ENCODE measurements at places on chromosomes 2 and 18.
A peak's percentile ranks its signal among the peaks of the same experiment; 100 is the strongest.

DNA sequence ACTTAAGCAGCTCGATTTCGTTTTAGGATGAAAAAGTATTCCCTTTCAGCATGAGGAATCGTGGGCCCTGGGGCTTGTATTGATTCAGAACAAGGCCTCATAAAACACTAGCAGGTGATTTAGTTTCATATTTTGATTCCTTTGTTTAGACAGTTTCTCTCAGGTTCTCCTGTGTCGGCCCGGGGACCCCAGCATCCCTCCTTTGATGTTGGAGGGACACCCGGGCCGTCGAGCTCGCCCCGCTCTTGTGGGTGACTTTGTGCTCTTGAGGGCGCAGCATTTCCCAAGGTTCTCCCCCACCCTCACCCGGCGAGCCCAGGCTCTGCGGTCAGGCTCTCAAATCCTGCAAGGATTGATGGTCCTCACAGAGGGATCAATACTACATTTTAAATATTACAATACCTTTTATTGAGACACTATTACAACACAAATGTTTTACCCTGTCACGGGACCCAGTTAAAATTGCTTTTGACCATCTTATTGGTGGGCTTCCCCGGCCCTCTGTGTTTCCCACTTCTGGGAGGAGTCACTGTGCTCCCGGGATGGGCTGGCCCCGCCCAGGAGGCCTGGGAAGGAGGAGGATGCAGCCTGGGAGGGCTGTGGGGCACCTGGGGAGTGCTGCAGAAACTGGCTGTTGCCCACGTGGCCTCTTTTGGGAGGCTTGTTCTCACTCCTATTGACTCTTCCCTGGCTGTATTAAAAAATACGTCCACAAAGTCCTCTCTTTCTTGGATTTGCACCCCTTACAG, 222.6 kb downstream of the INSIG2 start:
- DNase-seq, result no peak

GRCh38 chr2:197284956-197285355, 25.6 kb downstream of the ANKRD44 start:
- no peak for DNase-seq

- no peak for DNase-seq
These were observed 60.6 kb upstream of the CYP26B1 start for GRCh38 chr2:72208225-72208624.

- no peak for DNase-seq
These were observed 483.0 kb upstream of the ID2 start for GRCh38 chr2:8198766-8199382.

DNA sequence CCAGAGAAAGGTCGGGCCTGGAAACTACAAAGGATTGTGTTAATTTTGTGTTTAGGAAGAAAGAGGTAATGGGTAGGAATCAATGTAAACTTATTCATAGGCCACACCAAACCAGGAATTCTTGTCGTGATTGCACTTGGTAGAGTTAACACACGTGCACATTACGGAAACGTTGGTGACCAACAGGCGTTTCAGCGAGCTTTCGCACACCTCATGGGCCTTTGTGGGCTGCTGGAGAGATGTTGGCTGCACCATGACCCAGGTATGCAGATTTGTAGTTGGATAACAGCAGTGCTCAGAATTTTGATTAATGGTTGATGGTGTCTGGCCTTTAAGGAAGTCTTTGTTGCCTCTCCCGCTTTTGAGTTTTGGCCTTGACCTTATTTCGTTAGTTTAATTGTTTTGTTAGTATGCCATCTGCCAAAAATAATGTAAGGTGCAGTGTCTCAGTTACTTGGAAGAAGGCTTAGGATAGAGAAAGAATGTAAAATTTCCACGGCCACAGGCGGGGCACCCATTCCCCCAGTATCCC, 1.9 kb downstream of the ZNF236 start:
- no peak for DNase-seq

GRCh38 chr2:168458139-168458538, 2.1 kb downstream of the CERS6 start:
- DNase-seq, result no peak

GRCh38 chr2:225064928-225065327, 22.7 kb upstream of the DOCK10 start:
- no peak for DNase-seq

GRCh38 chr2:26706616-26707473, 14.3 kb downstream of the KCNK3 start:
- DNase-seq, result no peak

DNA sequence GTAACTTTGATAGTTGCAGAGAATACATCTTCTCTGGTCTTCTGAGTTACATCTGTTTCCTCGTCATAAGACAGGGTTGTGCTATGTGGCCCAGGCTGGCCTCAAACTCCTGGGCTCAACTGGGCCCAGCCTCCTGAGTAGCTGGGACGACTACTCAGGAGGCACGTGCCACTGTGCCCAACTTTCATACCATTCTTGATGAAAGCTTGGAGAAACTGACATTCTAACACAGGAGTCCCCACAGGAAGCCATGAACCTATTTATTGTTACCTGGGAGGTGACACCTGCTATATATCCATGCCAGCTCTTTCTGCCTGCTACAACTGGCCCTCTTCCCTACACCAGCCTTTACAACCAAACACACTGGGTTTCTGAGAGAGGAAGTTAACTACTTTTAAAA, 19.1 kb downstream of the EIF2AK3 start:
- no peak for DNase-seq

GRCh38 chr2:234483568-234484251, 13.2 kb downstream of the ARL4C start:
- DNase-seq, result no peak

- DNase-seq, result peak; percentile 61
These were observed 855.1 kb upstream of the ACVR2A start for GRCh38 chr2:146989741-146990140.

DNA sequence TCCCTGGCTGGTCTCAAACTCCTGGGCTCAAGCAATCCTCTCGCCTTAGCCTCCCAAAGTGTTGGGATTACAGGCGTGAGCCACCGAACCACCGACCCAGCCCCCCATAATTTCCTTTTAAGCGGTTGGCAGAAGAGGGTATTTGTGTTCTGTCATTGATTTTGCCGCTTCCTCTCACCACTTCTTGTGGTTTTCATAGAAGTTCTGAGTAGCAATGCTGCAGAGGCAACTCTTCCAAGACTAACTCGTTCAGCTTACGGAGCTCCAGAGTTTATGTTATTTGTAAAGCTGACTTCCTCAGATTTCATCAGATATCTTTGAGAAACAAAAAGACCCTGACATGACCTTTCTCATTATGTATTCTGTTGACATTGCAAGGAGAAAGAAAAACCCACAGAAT, 261.4 kb upstream of the KCNJ3 start:
- DNase-seq, result no peak

DNA sequence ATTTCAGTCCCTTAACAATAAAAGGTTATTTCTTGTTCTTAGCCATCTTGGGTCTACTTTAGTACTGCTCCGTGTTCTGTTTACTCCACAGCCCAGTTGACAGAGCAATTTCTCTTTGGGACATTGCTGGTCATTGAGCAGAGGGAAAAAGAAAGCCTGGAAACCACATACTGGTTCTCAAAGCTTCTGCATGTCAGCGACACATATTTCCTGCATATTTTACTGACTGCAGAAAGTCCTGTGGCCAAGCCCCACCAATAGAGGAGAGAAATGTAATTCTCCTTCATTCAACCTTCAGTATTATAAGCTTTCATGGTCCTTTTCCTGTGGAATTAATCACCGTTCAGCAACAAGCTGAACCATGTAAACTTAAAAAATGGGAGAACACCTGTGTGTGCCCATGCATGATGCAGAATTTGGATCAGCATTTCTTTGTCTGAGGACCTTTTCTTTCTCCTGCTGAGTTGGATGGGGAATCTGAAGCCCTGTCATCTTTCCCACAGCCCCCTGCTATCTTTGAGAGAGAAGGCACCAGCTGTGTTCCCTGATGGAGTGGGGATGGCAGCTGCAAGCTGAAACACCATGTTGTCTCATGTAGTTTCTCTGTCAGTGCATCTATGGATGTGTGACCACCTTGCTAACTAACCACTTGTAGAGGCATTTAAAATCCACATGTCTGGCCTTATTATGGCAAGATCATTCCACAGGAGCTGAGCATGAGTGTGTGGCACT, 431.6 kb downstream of the MEIS1 start:
- DNase-seq, result no peak

DNA sequence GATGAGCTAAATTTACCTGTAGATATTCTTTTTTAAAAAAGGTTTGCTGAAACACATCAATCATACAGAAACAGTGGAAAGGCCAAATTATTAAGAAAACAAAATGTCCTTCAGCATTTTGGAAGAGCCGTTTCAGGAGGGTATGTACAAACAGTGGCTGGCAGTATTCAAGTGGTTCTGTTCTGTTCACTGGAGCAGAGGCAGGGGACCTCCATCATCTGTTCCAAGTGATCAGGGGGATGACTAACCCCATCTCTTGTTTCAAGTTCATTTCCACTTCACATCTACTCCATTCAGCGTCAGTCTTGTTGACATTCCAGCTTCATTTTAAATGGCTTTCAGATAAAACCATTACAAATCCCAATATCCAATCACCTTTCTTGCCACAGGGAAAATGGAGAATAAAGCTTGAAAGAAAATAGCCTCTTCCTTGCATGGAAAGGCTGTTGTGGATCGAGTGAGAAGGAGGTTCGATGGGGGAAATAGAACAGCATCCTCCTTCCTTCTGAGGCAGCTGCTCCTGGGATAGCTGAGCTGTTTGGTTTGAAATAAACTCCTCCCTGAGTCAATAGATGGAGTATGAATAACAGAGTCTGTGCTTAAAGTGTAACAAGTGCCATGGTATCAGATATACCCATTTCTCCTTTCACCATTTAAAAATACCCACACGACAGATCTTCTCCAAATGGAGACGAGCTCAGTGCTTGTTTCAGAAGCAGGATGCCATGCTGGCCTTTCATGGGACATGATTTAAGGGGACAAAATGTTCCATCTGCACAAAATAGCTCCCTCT, 63.7 kb upstream of the OTOF start:
- DNase-seq, result no peak

GRCh38 chr2:218047536-218048225, 21.4 kb upstream of the RUFY4 start:
- DNase-seq, result no peak
